ENCODE measurements at places on chromosomes 2 and 18.
A peak's percentile ranks its signal among the peaks of the same experiment; 100 is the strongest.

DNA sequence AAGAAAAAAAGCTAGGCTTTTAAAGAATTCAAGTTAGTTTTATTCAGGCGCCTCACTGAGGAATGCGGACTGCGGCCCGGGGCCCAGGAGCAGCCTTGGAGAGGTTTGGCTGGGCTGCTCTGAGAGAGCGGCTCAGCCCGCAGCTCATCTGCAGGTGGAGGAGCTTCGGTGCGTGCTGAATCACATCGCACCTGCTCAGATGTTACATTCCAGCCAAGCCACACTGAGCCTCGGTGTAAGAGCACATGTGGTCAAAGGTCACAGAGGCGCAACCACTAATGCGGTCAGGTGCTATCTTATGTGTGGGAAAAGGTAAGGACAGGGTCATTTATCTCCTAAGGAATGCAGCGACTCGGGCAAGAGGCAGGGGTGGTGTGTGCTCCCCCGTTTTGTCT lies 17.1 kb upstream of the CNDP1 start:
- H3K27ac ChIP-seq, result no peak overlapping the region
- no peak overlapping the region for H3K4me3 ChIP-seq
- DNase-seq, result no peak
- H3K4me1 ChIP-seq, result no peaks in the 10 kb centered on the region
- H3K36me3 ChIP-seq, result peaks cover 19% of the 10 kb centered on the region
- no peaks in the 10 kb centered on the region for H3K27me3 ChIP-seq

GRCh38 chr2:196515051-196515450 lies 124.5 kb upstream of the CCDC150 start:
- no peak for DNase-seq
- no peak overlapping the region for H3K27ac ChIP-seq
- no peaks in the 10 kb centered on the region for H3K4me1 ChIP-seq
- no peaks in the 10 kb centered on the region for H3K27me3 ChIP-seq
- H3K36me3 ChIP-seq, result no peaks in the 10 kb centered on the region
- no peak overlapping the region for H3K4me3 ChIP-seq

GRCh38 chr18:30135938-30136337 lies 906.6 kb downstream of the DSC3 start:
- no peak overlapping the region for H3K4me3 ChIP-seq
- no peak for DNase-seq
- H3K27me3 ChIP-seq, result no peaks in the 10 kb centered on the region
- no peaks in the 10 kb centered on the region for H3K36me3 ChIP-seq
- no peak overlapping the region for H3K27ac ChIP-seq
- no peaks in the 10 kb centered on the region for H3K4me1 ChIP-seq

- no peak overlapping the region for H3K27ac ChIP-seq
- no peaks in the 10 kb centered on the region for H3K36me3 ChIP-seq
- H3K4me3 ChIP-seq, result no peak overlapping the region
- H3K4me1 ChIP-seq, result no peaks in the 10 kb centered on the region
- DNase-seq, result peak; percentile 44
Observed at GRCh38 chr18:79695269-79695668, 15.7 kb downstream of the CTDP1 start.

- no peak for DNase-seq
- no peaks in the 10 kb centered on the region for H3K36me3 ChIP-seq
- no peak overlapping the region for H3K27ac ChIP-seq
- no peaks in the 10 kb centered on the region for H3K4me1 ChIP-seq
Observed at GRCh38 chr2:225033440-225034318, 8.6 kb downstream of the DOCK10 start.

DNA sequence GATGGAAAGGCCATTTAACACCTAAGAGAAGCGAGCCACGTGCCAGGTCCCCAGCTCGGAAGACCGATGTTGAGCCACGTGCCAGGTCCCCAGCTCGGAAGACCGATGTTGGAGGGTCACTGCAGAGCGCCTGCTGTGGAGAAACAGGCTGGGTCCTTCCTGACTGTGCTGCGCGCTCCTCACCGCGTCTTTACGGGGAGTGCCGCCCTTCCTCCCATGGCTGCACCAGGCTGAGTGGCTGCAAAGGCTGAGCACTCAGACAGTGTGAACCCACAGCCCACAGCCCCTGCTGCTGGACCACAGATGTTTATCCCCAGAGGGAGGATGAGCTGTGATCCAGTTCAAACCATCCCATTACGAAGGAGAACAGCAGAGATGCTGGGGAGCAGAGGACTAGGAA lies 55.7 kb downstream of the RTP5 start:
- H3K4me3 ChIP-seq, result no peak overlapping the region
- no peak for DNase-seq
- no peaks in the 10 kb centered on the region for H3K27me3 ChIP-seq
- H3K36me3 ChIP-seq, result no peaks in the 10 kb centered on the region
- H3K27ac ChIP-seq, result no peak overlapping the region
- H3K4me1 ChIP-seq, result no peaks in the 10 kb centered on the region

GRCh38 chr2:129318581-129319421 lies 660.7 kb upstream of the RAB6C start:
- no peak overlapping the region for H3K27ac ChIP-seq
- DNase-seq, result no peak
- H3K27me3 ChIP-seq, result no peaks in the 10 kb centered on the region
- no peaks in the 10 kb centered on the region for H3K4me1 ChIP-seq
- H3K4me3 ChIP-seq, result no peak overlapping the region

DNA sequence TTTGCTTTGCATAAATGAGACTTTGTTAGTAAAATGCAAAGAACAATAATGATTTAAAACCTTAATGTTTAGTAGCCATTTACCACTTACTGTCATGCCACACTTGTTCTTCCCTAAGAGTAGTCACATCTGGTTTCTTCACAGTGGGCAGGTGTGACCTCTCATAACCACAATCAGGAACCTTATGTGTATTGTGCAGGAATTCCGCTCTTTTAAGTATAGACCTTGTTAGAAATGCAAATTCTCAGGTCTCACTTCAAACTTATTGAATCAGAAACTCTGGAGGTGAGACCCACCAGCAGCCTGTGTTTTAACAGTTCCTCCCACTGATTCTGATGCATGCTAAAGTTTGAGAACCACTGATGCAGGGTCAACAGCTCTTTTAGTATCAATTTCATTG lies 518.8 kb upstream of the MEX3C start:
- no peaks in the 10 kb centered on the region for H3K27me3 ChIP-seq
- no peak overlapping the region for H3K4me3 ChIP-seq
- no peaks in the 10 kb centered on the region for H3K4me1 ChIP-seq
- H3K27ac ChIP-seq, result no peak overlapping the region

DNA sequence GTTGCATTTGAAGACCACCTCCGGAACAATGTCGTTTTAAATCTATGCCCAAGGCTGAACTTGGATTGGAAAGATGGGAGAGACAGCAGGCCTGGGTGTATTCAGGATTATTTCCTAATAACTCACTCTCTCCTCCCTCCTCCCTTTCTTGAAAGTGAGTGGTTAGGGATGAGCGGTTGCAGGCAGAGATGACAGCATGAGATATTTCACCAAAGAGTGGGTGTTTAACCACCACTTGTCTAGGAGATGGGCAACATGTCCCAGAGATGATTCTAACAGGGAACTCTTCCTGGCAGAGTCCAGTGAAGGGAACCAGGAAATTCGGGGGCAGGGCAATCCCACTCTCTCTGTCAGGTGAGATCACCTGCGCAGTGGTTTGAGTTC lies 123.2 kb downstream of the KCTD1 start:
- no peak for DNase-seq
- no peaks in the 10 kb centered on the region for H3K36me3 ChIP-seq
- H3K27ac ChIP-seq, result no peak overlapping the region
- no peaks in the 10 kb centered on the region for H3K4me1 ChIP-seq
- H3K4me3 ChIP-seq, result no peak overlapping the region

DNA sequence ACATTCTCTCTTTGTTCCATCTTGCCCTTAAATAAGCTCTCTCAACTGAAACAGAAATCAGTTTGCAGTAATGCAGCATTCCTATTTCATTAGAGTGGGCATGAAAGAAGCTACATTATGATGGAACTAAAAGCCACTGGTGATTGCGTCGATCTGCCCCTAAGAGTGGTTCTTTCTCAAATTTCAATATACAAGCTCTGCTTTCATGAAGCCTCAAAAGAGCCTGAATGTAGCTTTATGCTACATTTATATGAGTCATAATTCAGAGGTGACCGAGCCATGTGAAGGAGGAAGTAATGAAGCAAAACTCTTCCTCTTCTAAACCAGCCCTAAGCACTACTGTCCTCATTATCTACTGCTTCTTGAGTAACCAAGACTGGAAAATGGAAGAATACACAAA lies 64.8 kb upstream of the CYTIP start:
- H3K4me1 ChIP-seq, result no peaks in the 10 kb centered on the region
- H3K4me3 ChIP-seq, result no peak overlapping the region
- H3K27me3 ChIP-seq, result no peaks in the 10 kb centered on the region
- DNase-seq, result no peak
- no peak overlapping the region for H3K27ac ChIP-seq

- no peak overlapping the region for H3K27ac ChIP-seq
- H3K36me3 ChIP-seq, result no peaks in the 10 kb centered on the region
- H3K4me1 ChIP-seq, result no peaks in the 10 kb centered on the region
- no peaks in the 10 kb centered on the region for H3K27me3 ChIP-seq
- no peak for DNase-seq
Observed at GRCh38 chr2:167253025-167253424, 364.7 kb downstream of the XIRP2 start.

DNA sequence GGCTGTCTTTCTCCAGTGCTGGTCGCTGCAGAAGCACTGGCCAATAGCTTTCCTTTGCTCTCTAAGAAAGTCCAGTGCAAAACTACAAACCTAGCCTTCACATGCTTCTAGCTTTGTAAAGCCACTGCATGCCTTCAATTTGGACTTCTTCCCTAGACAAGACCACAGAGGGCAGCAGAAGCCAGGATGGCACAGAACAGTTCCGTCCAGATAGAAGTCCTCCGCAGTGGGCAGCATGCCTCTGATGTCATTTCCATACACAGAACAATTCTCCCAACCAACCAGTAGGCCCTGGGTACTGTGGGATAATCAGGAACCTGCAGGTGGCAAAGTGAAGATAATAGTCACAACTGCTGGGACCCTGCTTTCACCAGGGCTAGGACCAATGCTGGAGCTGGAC lies 3.3 kb downstream of the ST6GAL2 start:
- H3K27ac ChIP-seq, result no peak overlapping the region
- peaks cover 3% of the 10 kb centered on the region for H3K4me1 ChIP-seq
